Fibroblast of the aortic adventitia (primary cell): ENCODE measurements at places on chromosomes 7 and 10.
A peak's percentile ranks its signal among the peaks of the same experiment; 100 is the strongest.

- peak; percentile 62 for DNase-seq
Observed at GRCh38 chr7:151087245-151088018, 1.2 kb downstream of the AGAP3 start.

- DNase-seq, result no peak
Observed at GRCh38 chr7:141251957-141252356, 178.1 kb downstream of the TMEM178B start.

DNA sequence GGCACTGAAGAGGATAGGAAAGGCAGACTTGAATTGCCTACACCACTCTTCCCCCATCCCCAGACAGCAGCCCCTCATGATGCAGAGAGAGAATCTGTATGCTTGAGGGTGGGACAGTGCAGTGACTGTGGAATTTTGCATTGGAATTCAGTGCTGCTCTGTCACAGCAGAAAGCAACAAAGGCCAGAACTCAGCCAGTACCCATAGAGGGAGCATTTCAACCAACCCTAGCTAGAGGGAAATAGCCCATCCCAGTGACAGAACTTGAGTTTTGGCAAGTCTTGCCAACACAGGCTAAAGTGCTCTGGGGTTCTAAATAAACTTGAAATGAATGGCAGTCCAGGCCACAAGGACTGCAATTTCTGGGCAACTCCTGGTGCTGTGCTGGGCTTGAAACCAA, 80.4 kb downstream of the TES start:
- DNase-seq, result peak; percentile 7

- DNase-seq, result peak; percentile 66
Observed at GRCh38 chr7:85025312-85025756, 161.5 kb downstream of the SEMA3D start.

DNA sequence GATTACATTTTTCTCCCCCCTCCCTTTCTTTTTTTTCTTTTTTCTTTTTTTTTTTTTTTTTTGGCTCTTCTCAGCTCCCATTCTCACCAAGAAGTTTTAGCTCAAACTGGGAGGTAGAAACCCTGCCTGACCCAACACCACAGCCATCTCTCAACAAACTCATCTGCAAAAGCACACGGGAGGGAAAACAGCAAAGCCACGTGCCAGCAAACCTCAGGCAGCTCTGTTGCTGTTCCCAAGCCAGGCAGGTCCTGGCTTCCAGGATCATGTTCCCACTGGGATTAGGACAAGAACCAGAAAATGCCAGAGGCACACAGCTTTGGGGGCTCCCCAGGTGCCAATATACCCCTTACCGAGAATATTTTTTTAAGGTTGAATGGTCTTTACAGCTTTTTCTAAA, 56.7 kb downstream of the ITIH5 start:
- DNase-seq, result peak; percentile 22

DNA sequence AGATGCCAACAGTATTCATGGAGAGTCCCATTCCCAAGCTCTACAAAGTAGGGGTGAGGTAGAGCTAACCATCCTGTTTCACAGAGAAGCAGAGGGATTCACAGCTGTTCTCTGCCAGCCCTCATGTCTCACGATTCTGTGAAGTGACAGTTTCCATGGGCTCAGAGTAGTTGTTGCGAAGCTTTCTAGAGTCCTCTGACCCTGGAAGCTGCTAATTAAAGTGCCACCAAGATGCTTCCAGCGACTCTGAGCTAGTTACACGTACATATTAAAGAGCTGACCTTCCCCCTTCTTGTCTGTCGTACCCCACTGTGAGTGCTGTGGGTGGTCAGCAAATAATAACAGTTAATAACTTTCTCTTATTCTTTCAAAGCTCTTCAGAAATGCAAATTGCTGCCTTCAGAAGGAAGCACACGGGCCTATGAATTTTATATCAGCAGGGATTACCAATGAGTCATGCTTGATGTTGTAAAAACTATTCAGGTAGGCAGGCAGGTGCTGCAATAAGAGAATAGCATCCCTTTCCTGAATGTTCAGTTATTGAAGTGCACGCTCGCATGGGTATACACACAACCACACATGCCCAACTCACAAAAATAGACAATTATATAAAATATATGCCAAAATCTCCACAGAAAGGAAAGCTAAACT, 34.1 kb downstream of the DNAJB9 start:
- DNase-seq, result no peak

DNA sequence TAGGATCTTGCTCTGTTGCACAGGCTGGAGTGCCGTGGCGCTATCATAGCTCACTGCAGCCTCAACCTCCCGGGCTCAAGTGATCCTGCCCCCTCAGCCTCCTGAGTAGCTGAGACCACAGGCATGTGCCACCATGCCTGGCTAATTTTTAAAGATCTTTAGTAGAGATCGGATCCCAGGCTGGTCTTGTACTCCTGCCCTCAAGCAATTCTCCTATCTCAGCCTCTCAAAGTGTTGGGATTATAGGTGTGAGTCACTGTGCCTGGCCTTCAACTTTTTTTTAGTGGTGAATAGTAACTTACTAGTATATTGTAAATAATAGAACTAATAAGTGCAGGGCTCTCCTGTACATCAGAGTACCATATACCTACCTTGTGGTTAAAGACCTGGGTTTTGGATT, 52.1 kb upstream of the LMTK2 start:
- DNase-seq, result no peak

- DNase-seq, result no peak
Observed at GRCh38 chr10:17497446-17498030, 43.1 kb upstream of the ST8SIA6 start.

DNA sequence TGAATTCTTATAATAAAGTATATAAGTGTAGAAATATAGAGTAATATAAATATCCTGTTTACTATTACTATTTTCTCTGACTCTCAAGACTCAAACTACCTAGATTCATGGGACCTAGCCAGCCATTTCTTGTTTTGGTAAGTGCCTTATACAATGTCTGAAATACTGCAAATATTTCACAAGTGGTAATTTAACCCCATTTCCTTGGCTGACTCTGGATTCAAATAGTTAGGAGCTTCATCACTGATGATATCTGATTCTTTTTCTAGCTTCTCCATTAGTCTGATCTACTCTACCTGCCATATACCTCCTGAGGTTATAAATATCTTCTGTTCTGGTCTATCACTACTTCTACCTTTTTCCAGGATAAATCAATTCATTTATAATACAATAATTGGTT, 6.4 kb upstream of the RALA start:
- peak; percentile 78 for DNase-seq

DNA sequence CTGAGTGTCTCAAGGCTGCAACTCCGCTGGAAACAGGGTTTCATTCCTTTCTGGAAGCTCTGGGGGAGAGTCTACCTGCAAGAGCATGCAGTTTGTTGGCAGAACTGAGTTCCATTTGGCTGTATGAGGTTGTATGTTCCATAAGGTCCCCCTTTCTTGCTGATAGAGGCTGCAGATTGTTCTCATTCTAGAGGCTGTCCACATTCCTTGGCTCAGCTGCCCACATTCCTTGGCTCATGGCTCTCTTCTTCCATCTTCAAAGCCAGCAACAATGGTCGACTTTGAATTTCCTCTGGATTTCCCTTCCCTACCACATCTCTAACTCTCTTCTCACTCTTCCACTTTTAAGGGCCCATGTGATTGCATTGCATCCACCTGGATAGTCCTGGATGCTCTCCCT, 147.3 kb upstream of the CDCA7L start:
- peak; percentile 86 for DNase-seq

DNA sequence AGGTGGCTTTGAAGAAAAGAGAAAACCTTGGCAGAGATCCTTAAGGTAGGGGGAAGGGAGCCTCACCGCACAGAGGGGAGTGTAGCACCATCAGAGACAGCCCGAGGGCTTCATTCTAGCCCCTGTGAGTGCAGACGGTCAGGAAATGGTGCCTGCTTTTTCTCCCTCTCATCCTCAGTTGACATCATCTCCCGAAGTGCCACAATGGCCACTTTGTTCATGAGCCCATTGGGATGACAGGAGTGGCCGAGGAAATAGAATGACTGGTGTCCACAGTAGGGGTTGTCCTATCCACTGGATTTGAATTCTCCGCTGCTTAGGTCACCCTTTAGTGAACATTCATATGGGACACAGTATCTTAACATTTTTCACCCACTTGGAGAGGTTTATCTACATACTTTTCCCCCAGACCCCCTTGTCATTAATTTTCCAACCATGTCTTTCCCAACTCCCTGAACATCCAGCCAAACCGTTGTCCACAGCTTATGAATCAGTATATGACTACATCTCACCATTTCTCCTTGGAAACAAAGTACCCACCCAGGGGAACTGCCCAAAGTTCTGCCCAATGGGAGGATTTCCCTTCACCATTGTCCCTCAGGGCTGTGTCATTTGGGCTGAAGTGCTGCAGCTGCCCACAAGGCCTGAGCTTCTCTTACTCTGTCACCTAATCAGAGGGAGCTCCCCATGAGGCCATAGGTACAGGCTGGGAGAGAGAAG, 108.8 kb downstream of the ADCY1 start:
- DNase-seq, result peak; percentile 45

GRCh38 chr10:98463976-98464754, 17.4 kb upstream of the HPS1 start:
- DNase-seq, result no peak

GRCh38 chr7:45066409-45066808, 22.4 kb downstream of the NACAD start:
- no peak for DNase-seq

GRCh38 chr7:137996386-137996851, 5.5 kb downstream of the CREB3L2 start:
- peak; percentile 73 for DNase-seq

DNA sequence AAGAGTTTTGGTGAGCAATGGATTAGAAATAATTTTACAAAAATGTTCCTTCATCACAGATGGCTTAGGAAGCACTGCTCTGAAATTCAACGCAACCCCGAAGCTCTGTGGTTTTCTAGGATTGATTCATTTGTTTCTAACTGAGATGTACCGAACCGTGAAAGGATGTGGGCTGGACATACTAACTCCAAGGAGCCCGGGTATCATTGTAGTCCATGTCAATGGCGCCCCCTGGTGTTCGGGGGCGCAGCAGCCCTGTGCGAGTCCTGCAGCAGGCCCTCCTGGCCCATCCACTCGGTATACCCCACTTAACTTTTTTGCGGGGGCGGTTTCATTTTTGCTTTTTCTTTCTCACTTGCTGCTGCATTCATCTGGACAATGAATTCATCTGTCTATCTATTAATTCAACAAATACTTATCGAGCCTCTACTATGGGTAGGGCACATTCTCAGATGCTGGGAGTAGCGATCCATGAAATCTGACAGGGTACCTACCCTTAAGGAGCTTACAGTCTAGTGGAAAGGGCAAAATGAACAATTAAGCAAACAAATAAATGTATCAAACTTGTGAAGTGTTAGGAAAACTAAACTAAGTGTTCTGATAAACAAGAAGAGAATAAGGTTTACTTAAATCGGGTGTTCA, 25.2 kb upstream of the ITPRID1 start:
- DNase-seq, result peak; percentile 53

DNA sequence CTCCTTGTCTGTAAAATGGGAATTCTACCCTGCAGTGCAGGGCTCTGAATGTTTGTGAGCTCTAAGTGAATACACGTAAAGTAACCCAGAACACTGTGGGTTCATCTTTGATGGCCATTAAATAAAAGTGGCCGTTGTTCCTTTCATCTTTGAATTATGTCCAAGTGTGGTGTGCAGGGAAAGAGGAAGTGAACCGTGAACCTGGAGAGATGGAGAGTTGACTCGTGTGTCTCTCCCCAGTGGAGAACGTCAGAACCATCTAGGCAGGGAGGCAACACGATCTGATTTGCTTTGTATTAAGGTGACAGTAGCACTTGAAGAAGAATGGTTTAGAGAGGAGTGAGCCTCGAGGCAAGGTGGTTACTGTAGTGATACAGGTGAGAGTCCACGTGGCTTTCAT, 93.5 kb upstream of the GJD4 start:
- no peak for DNase-seq

GRCh38 chr7:138370956-138371355, 89.1 kb upstream of the TRIM24 start:
- no peak for DNase-seq

DNA sequence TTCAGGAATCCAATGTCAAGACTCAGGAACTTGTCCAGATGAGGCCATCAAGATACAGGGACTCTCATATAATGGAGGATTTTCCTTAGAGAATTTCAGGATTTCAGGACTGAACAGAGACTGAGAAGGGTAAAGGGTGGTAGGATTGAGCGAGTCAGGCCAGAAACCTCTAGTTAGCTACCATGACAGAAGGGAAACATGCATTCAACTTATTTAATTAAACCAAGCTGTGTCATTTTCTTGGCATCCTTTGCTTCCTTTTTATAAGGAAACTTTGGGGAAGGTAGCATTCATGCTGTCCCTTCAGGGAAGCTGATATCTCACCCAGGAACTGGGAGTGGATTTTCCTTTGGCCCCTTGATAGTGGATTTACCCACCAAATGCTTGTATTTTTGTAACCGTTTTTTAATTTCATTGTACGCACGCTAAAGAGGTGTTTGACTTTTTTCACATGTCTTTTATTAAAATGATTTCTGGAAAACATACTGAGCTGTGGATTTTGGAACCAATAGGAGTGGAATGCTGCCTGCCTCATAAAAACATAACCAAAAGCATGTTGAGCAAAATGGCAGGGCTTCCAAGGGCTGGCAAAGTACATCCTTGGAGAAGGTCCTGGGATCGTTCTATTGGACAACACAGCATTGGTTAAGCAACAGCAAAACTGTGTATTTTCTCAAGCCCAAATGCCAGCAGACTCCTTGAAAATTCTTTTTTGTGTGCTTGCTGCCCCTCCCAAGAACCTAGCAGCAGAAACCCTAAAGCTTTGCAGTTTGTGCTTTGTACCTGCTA, 104.5 kb downstream of the CXCL12 start:
- peak; percentile 82 for DNase-seq

DNA sequence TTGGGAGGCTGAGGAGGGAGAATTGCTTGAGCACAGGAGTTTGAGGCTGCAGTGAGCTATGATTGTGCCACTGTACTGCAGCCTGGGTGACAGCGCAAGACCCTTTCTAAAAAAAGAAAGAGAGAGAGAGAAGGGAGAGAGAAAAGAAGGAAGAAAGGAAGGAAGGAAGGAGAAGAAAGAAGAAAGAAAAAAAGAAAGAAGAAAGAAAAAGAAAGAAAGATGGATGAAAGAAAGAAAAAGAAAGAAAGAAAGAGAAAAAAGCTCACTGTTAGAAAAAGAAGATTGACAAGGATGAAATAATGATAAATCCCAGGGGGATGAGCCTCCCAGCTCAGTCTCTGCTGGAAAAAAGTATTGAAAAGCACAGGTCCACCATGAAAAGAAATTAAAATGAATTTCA, 22.8 kb upstream of the CARD11 start:
- no peak for DNase-seq

- no peak for DNase-seq
Observed at GRCh38 chr7:88183051-88183450, 36.8 kb downstream of the SRI start.

- DNase-seq, result no peak
Observed at GRCh38 chr10:60704471-60704870, 73.8 kb upstream of the CDK1 start.
